Activated T-cell treated with anti-CD3 and anti-CD28 coated beads, Interleukin-2, amount 50 U/mL, for 1 hour (primary cell): ENCODE measurements at places on chromosomes 6 and 20.

DNA sequence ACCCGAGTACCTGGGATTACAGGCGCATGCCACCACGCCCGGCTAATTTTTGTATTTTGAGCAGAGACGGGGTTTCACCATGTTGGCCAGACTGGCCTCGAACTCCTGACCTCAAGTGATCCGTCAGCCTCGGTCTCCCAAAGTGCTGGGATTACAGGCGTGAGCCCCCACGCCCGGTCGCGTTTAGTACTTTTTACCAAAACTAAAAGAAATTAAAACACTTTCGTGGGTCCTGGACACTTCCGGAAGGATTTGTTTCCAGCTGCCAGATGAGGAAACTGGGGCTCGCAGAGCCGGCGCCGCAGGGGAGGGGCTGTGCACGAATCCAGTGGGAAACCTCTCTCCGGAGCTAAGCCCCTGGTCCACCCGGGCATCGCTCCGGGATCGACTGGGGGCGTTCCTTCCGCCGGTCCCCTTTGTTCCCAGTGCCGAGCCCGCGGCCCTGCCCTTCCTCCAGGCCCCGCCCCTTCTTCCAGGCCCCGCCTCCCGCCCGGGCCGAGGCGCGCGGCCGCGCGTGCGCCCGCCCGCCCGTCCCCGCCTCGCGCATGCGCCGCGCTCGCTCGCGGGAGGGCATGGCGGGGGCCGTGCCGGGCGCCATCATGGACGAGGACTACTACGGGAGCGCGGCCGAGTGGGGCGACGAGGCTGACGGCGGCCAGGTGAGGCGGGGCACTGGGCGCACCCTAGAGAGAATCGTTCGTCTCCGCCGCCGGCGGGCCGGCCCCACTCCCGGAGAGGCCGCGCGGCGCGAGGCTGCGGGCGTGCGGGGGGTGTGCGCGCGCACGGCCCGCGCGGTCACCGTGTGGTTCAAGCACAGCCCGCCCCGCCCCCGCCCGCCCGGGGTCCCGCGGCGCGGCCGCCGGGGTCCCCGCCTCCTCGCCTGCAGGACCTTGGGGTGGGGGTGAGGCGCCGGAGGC, at the start of gene NELFCD:
TSS of gene NELFCD (plus strand) at position 546 of the 917 bp plus-strand sequence. CDS start at position 600, 54 bp downstream.
- peak; percentile 95 for DNase-seq

- DNase-seq = peak; percentile 92
Measured at GRCh38 chr20:32652739-32653526, 20.8 kb downstream of the C20orf203 start.

DNA sequence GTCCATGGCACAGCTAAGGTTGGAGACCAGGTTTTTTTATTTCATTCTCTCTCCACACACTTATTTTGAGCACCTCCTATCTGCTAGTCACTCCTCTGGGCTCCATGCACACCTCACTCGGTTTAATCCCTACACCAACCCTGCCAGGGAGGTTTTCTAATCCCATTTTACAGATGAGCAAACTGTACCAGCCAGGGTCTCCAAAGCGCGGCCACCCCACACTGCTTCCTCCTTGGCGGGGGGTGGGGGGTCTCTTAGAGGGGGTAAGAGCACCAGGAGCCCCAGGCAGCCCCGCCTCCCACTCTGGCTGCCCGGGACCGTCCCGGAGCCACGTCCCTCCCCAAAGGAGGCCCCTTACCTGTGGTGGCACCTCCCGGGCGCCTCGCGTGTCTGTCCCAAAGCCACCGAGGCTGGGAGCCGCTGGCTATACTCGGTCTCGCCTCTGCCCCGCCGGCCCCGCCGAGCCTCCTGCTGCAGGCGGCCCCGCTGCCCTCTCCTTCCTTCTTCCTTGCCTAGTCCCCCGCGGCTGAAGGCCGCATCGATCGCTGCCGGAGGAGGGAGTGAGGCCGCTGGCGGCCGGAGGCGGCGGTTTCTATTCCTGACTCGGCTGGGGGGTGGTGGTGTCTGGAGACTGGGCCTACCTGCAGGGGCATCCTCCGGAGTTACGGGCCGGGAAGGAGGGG, at the start of gene KCNS1:
TSS of gene KCNS1 (minus strand) at position 565 of the 683 bp plus-strand sequence. CDS start 1,891 bp downstream, outside the sequence.
- no peak for DNase-seq

DNA sequence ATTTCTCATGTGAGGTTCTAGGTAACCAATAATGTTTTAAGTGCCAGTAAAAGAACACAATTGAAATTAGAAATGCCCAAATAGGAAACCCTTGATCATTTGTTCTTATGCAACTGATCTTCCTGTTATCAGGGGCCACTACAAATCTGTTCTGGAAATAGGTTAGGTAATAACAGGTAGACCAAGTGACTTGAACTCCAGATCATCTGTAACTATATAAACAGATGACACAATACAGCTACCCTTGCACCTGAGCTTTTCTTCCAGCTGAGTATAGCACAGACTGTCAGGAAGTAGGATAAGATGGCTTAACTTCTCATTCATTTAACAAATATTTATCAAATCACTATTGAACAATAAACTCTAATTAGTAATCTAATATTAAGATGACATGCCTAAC, 52.5 kb downstream of the MAN1A1 start:
- no peak for DNase-seq
